Hematopoietic multipotent progenitor cell (in vitro differentiated cells): ENCODE measurements at places on chromosomes 2 and 18.

- no peak for DNase-seq
These were observed 1162.6 kb upstream of the SLC39A10 start for GRCh38 chr2:194494401-194494800.

DNA sequence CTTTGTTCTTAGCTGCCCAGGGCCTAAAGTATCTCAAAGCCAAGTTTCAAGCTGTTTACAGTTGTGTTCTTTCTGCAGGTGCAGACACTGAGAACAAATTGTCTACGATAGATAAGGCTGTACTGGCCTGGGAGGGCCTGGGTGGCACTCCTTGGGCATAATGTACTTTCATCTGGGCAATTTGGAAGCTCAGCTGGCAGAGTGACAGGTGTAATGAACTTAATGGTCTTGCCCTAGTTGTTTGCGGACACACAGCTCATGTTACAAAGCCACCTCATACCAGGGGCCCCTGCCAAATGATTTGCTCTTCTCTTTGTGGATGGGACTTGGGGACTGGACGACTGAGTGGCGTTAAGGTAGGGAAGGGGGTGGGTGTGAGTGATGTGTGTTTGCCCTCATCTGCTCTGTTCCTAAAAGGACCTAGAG, 4.3 kb downstream of the LDLRAD4 start:
- no peak for DNase-seq

DNA sequence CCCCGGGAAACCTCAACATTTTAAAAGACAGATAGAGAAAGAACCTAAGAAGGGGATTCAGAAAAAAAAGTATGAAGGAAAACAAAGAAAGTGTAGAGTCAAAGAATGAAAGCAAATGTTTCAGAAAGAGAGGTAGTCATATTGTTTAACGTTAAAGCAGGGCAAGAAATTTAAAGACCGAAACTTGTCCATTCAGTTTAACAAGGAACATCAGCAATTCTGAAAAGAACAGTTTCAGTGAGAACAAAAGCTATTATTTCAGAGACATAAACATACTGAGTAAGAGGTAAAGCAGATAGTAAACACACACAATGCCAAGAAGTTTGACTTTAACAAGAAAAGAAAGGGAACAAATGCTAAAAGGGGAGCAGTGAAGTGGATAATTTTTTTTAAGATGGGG, 41.1 kb downstream of the MBD2 start:
- DNase-seq = no peak

DNA sequence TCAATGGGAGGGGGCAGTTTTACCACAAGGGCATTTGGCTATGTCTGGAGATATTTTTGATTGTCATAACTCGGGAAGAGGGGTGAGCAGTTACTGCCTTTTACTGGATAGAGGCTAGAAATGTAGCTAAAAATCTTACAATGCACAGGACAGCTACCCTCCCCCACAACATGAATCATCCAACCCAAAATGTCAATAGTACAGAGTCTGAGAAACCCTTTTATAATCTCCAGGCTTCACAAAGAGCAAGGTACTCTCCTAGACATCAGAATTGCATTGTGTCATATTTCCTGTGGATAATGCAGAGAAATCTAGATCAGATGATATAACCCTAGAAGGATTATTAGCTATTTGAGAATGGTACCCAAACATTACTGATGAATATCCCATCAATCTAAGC, 277.1 kb upstream of the NRP2 start:
- DNase-seq = no peak

- DNase-seq = no peak
These were observed 227.0 kb upstream of the SMAD7 start for GRCh38 chr18:49177812-49178211.

- no peak for DNase-seq
These were observed 309.7 kb upstream of the ST6GAL2 start for GRCh38 chr2:107195631-107196030.

DNA sequence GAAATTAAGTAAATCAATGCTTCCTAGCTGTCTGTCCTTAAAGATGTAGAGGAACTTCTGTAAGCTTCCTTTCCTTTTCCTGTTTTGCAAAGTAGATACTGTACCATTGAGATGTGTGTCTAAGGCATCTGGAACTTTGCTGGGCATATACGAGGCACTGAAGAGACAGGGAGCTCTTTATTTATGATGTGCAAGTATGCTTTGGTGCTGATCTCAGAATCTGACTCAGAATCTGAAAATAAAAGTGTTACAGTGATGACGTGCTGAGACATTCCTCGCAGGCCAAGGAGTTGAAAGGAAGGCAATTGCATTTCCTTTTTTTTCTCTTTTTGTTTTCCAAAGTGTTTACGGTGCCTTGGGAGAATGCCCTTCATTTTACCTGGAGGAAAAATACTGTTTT, 230.9 kb upstream of the RGPD4 start:
- DNase-seq = no peak

GRCh38 chr2:225223301-225223700, 176.2 kb upstream of the NYAP2 start:
- DNase-seq = no peak

DNA sequence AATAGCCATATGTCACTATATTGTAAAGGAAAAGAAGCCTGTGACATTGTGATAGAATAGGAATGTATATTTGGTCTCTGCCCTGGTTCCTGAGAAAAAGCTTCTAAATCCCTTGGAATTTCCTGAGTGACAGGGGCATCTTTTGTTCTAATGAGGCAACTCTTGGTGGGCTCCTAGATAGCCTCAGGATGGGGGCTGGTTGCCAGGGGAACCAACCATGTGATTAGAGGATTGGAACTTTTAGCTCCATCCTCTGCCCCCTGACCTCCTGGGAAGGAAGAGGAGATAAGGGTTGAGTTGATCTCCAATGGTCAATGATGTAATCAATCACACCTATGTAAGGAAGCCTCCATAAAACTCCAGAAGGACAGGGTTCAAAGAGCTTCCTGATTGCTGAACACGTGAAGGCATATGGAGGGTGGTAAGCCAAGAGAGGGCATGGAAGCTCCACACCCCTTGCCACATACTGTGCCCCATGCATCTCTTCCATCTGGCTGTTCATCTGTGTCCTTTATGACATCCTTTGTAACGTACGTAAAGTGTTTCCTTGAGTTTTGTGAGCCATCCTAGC, 2.9 kb upstream of the ME2 start:
- no peak for DNase-seq

DNA sequence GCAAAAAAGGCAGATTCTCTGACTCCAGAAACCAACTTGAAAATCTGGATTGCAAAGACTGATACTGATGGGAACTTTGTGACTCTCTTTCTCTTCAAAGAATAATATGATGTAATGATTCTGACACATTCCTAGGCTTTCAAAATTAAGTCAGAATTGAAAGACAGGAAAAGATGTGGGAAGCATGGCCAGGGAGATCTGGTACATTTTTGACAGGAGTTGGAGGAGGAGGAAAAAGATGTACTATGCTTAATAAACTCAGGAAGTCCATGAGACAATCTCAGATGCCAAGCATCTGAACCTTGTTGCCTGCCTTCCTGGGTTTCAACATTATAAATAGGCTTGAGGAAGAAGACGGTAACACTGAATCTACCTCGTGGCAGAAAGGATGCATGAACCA, 34.2 kb downstream of the KLF7 start:
- DNase-seq = no peak

- no peak for DNase-seq
These were observed 6.7 kb downstream of the PPP1R7 start for GRCh38 chr2:241156971-241157441.

DNA sequence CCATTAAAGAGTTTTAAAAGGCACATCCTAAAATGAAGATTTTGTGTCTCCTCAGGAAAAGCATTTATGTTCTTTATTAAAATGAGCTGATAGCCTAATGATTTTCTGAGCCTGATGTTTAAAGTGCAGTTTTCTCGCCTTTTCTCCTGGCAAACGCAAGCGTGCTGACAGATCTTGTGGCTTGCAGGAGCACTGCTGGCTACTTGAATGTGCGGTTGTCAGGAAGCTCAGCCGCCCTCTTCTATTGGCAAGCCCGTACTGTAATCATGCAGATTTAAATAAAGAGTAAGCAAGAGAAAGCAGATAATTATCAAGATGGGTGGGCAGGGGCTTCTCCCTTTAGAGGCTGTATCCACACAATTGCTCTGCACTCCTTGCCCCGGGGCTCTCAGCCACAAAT, 139.5 kb upstream of the SPHKAP start:
- DNase-seq = no peak

- DNase-seq = no peak
These were observed 53.9 kb upstream of the CD302 start for GRCh38 chr2:159851941-159852340.

- no peak for DNase-seq
These were observed 123.7 kb upstream of the SIX3 start for GRCh38 chr2:44817673-44818335.

DNA sequence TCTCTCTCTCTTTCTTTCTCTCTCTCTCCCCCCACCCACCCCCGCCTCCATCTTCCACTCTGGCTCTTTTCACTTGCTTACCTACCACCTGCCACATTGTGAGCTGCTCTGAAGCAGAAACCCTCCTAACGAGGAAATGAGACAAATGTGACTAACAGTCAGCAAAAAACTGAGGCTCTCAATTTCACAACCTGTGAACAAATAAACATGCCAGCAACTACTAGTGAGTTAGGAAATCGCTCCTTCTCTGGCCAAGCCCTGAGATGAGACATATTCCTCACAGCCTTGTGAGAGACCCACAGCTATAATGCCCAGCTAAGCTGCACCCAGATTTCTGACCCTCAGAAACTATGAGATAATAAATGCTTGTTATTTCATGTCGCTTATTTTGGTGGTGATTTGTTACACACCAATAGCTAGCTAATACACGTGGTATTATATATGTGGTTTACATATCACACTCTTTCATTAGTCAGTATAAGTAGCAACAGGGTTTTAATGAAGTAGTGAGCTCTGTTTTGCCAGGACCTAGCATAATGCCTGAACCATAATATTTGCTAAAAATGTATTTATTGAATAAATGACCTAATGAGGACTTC, 8.4 kb upstream of the ZNF521 start:
- DNase-seq = no peak

DNA sequence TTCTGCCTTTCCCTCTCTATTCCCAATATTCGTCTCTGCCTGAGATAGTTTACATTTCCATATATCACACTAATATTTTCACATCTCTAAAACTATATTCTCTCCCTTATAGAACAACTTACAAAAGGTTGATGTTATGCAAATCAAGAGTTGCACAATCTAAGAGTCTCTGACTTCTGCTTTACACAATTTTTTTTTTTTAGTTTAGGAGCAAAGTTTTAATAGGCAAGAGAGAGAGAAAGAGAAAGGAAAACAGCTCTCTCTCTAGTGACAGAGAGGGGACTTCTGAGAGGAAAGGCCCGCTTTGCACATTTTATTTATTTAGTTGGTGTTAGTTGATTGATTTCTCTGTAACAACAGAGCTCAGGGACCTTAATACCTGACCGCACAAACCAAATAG, 380.2 kb downstream of the TXNL1 start:
- peak; percentile 65 for DNase-seq

DNA sequence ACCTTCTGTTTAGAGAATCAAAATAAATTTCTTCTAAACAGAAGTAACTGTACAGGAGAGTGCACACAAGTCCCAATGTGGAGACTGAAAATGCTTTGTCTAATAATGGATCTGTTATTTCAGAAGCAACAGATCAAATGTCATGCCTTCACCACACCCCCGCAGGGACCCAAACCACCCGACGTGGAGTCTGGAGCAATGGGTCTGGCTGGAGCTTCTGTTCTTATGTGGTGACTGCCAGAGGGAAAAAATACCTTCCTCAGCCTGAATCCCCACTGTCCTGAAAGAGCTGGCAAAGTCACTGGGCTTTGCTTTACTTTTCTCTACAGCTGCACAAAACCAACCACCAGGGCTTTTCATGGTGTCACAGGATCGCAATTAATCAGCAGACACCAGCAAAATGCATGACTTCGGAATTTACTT, 119.0 kb upstream of the ZFP36L2 start:
- no peak for DNase-seq

- no peak for DNase-seq
These were observed 137.9 kb upstream of the CXCR4 start for GRCh38 chr2:136255648-136256461.

- DNase-seq = no peak
These were observed 1129.1 kb downstream of the LRP1B start for GRCh38 chr2:141001750-141002149.

DNA sequence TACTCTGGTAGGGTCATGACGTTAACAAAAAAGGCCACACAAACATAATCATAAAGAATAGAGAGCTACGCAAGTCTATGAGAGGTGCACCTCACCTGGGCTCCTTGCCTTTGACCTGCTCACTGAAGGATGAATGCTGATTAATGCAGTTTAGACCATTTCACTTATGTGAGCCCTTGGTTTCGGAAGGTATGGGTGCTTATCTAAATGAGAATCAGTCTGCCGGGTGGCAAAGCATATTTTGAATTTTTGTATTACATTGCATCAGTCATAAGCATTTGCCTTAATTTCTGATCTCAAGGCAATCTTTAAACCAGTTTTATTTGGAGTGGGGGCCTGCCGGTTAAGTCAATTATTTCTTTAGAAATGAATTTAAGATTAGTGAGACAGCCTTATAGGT, 42.8 kb downstream of the SLC9A4 start:
- no peak for DNase-seq

GRCh38 chr2:145007093-145007959, 487.4 kb upstream of the ZEB2 start:
- no peak for DNase-seq

GRCh38 chr2:10740226-10740625, 18.8 kb downstream of the ATP6V1C2 start:
- no peak for DNase-seq

DNA sequence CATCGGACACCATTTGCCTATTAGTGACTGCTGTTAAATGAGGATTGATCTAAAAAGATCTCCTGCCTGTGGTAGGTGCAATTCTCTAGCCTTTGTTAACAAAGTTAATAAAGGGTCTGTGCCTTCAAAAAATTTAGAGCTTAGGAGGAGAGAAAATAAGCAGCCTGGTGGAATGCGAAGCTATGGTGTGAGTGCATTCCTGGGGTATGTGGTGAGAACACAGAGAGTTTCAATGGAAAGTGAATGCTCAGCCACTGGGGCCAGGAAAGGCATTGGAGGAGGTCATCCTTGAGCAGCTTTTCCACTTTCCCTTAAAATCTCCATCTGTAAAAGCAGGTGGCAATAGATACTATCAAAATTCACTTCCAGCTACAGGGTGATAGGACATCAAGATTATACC, 331.2 kb upstream of the LRATD1 start:
- DNase-seq = no peak

- peak; percentile 55 for DNase-seq
These were observed 60.4 kb downstream of the WDSUB1 start for GRCh38 chr2:159226059-159226461.

DNA sequence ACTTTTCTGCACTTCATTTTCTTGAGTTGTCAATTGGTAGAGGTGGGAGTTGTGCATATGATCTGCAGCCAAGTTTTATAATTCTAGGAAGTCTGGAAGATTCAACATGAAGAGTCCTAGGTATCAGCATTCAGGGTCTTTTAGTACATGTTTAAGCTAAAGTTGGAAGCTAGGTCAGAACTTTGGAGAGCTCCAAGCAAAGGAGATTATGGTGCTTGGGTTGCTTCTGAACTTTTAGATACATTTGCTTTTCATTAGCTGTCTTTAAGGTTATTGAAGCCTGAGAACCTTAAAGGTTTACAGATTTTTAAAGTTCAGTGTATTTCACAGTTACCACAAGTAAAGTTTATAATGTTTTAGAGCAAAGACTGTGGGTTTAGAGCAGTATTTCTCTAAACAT, 85.5 kb downstream of the EPC2 start:
- DNase-seq = no peak
